MCF 10A (cell line): ENCODE measurements at places on chromosomes 4 and X. TPM values are rescaled to one million over a fixed set of nuclear protein-coding genes. Genes with fewer than 3 reads are reported as not detected.

The FAM47C gene
- total RNA-seq, result not detected in 2 replicates

The YTHDC1 gene
- 117 and 123 TPM in 2 replicates for total RNA-seq

- no peaks in the 10 kb centered on the region for H3K36me3 ChIP-seq
- H3K4me1 ChIP-seq, result no peaks in the 10 kb centered on the region
- H3K27me3 ChIP-seq, result peaks cover 70% of the 10 kb centered on the region
- no peak for DNase-seq
- H3K27ac ChIP-seq, result no peak overlapping the region
- H3K4me3 ChIP-seq, result no peak overlapping the region
Observed at GRCh38 chrX:41711021-41711667, 12.8 kb upstream of the GPR82 start.

The NELFA gene
- 30.1 and 36.2 TPM in 2 replicates for total RNA-seq

- peaks cover 59% of the 10 kb centered on the region for H3K27me3 ChIP-seq
- peaks cover 5% of the 10 kb centered on the region for H3K4me1 ChIP-seq
- peak; percentile 71 for DNase-seq
- no peak overlapping the region for H3K4me3 ChIP-seq
Observed at GRCh38 chrX:20217271-20217670, 49.4 kb downstream of the RPS6KA3 start.
